ENCODE measurements at places on chromosomes 1 and 21.

GRCh38 chr1:184622136-184622823, 132.4 kb downstream of the EDEM3 start:
- no peak for DNase-seq

- DNase-seq = no peak
Measured at GRCh38 chr1:44413740-44414139, 8.7 kb downstream of the RNF220 start.

DNA sequence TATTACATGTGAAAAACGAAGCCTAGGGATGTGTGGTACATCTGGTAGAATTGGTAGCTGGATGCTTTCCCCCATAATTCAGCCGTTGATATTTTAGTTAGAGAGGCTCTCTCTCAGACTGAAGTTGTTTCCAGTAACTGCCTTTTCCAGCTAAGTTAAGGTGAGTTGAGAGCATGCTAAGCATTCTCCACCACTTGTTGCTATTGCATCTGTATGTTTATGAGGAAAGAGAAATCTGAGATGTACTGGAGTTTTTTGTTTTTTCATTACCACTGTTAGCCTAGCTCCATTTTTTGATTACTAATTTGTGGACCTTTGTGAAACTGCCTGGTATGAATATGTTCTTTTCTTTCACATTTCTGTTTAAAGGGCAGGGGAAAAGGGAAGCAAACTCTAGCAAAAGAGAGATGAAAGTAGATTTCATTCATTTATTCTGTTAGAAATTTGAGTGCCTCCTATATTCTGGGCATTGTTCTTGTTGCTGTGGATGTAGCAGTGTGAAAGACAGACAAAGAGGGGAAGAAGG, 189.9 kb upstream of the CACYBP start:
- no peak for DNase-seq

GRCh38 chr1:15624133-15624714, 7.0 kb downstream of the DDI2 start:
- no peak for DNase-seq

- peak; percentile 76 for DNase-seq
Measured at GRCh38 chr1:175208773-175209492, 16.4 kb upstream of the KIAA0040 start.

DNA sequence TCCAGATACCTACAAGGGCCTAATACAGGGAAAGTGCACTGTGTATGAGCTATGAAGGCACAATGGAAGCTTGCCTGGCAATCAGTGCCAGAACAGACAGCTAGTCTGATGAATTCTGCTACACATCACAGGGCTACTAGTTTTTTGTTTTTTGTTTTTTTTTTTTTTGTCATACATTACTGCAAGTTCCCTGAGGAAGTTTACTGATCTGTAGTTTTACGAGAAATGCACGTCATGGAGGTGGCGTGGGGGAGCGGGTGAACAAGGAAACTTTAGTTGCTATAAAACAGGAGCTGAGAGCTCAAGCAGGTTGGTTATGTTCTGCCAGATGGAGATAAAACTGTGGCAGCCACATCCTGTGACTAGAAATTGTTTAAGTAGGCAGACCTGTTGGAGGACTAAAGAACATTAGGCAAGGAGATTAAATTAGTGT, 17.7 kb downstream of the PTPRC start:
- DNase-seq = peak; percentile 96

- DNase-seq = no peak
Measured at GRCh38 chr1:100184536-100184935, 6.5 kb upstream of the LRRC39 start.

DNA sequence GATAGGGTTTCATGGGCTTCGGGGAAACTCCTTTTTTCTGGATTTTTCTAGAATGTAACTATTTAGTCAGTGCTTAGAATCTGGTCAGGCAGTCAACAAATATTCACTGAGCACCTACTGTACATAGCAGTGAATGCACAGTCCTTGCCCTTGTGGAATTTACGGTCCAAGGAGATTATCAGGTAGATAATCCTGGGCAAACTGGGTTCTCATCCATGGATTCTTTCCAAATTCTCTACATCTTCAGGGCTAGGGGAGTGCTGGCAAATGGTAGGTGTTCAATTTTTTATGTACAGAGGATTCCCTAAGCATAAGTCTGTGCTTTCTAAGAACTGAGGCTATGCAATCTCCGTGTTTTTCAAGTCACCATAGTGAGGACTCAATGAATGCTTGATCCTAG, 140.7 kb upstream of the CD34 start:
- DNase-seq = no peak

DNA sequence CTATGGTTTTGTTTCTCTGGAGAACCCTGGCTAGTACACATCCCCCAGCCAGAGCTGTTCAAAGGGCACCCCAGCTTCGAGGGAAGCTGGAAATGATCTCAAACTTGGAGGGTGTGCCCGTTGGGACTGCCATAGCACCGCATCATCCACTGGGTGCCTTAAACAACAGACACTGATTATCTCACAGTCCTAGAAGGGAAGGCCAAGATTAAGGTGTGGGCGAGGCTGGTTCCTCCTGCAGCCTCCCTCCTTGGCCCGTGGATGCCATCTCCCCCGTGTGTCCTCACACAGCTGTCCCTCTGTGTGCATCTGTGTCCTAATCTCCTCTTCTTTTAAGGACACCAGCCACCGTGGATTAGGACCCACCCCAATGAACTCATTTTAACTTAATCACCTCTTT, 4.2 kb upstream of the IBA57 start:
- DNase-seq = no peak

Measured in CD4-positive, alpha-beta T cell treated with Interleukin-21 for 1 hour (primary cell).